ENCODE measurements at places on chromosomes 5 and 9.
A peak's percentile ranks its signal among the peaks of the same experiment; 100 is the strongest.

- no peak for DNase-seq
Measured at GRCh38 chr9:99349870-99350269, 127.8 kb downstream of the SEC61B start.

DNA sequence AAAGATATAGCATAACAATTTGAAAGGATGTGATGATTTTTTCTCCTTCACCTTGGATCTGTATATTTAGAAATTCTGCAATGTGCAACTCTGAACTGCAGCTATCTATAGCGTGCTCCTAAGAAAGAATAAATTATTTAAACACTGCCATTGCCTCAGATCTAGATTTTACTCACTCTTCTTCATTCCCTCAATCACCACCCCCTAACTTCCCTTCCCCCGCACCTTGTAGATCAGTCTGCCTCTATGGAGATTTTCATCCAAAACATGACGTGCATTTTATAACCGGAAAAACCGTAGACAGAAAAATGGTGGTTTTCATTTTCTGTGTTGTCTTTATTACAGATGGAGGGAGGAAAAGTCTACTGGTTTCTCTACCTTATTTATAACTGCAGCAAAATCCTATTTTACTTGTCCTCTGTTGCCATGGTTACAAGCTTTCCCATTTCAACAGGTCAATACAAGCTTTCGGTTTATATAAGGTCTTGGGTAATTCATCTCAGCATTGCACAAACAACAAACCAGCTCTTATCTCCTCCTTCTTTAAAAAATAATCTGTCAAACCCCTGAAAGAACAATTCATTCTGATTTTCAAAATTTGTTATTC is 480.0 kb downstream of the TAF11L14 start:
- DNase-seq: no peak

GRCh38 chr5:179404321-179405053 is 59.2 kb upstream of the ADAMTS2 start:
- DNase-seq: no peak

DNA sequence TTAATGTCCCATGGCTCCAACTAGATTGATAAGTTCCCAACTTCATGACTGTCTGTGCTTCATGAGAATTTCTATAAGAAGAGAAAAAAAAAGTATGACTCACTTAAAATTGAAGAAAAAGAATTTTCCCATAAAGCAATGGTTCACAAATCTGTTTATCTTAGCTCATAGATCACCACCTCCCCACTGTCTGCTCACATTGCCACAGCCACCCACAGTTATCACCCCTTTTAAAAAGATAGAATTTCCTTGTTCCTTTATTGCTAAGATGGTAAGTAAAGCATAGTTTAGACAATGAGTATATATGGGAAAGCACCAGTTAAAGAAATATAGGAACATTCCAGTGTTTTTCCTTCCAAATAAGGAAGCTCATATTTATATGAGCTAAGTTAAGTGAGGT is 67.1 kb downstream of the ALDH7A1 start:
- no peak for DNase-seq

DNA sequence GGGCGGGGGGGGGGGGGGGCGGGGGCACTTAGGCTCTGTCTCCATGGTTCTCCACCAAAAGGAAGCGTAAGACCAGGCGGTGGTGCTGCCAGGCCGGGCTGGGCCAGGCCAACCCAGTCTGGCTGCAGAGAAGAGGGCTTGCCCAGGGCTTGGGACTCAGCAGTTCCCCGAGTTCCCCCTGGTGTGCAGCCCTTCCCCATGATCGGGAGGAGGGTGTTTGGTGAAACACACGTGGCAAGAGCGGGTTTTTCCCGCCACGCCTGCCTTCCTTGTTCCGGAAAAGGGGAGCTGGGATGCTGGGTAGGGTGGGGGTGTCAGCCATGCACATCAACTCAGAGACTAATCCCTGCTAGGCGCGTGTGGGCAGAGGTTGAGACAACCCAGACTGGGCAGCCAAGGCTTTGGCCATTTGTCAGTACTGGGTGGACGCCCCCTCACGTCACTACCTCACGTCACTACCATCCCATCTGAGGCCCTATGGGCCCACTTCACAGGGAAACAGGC is 32.9 kb downstream of the PRRX2 start:
- no peak for DNase-seq

DNA sequence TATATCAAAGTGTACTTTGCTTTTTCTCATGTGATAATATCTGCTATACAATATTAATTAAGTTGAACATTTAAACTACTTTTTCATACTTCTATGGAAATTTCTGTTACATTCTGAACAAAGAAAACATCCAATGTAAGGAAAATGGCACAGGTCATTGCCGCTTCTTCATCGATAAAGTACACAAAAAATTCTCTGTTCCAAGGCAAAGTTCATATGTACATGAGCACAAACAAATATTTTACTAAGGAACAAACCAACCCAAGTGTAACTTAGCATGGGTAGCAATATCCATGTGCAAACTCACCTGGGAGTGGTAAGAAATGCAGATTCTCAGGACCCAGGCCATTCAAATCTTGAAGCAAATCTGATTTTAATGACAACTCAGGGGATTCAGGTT is 139.8 kb downstream of the TMEM161B start:
- no peak for DNase-seq

GRCh38 chr5:40292006-40292405 is 387.7 kb upstream of the PTGER4 start:
- no peak for DNase-seq

GRCh38 chr5:131322926-131323325 is 59.1 kb downstream of the CDC42SE2 start:
- no peak for DNase-seq

DNA sequence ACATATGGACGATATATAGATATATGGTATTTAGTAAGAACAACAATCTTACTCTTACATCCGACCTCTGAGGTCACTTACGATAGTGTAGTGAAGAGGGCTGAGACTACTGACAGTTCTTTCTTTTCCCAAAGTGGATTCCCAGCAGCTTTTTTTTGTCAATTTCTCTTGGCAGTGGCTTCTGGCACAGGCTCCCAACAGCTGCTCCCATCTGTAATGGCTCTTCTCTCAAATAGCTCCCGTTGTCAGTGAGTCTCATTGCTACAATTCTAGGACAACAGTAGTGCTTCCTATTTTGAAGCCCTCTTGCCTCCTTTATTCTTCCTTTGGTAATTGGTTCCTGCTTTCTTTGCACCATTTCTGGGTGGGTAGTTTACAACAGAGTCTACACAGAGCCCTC is 68.4 kb downstream of the SLC25A46 start:
- DNase-seq: no peak

DNA sequence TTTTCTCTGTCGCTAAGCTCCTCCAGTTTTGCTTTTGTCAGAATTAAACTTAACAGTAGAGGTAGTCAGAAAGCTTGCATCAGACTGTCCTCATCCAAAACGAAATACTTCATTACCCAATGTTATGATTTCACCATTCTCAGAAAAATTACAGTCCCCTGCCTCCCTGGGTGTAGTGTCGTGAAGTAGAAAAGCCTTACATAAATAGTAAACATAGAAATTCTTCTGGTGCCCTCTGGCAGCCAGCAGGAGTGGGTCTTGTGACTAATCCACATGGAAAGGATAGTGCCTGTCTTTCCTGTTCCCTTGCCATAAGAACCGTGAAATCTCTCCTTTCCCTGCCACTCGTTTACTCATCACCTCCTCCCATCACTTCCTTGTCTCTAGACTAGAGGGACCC is 230.6 kb downstream of the GNA14 start:
- DNase-seq: no peak

DNA sequence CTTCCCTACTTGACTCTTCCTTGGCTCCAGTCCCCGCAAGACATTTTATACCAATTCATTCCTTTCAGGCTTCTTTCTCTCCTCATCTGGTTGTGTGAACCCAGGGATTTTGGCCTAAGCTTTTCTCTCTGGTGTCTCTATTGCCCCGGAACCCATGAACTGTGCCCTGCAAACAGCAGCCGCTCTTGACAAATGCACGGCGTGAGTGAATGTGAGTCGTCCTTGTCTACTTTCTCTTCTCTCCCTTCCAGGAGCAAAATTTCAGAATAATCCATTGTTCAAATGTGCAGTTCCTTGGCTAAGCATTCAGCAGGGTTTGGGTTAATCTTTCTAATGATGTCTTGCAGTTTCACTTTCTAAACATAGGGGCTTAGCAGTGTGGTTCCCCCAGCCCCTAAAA is 250.4 kb upstream of the IRX4 start:
- no peak for DNase-seq

GRCh38 chr5:72530196-72530595 is 23.0 kb upstream of the ZNF366 start:
- DNase-seq: no peak

DNA sequence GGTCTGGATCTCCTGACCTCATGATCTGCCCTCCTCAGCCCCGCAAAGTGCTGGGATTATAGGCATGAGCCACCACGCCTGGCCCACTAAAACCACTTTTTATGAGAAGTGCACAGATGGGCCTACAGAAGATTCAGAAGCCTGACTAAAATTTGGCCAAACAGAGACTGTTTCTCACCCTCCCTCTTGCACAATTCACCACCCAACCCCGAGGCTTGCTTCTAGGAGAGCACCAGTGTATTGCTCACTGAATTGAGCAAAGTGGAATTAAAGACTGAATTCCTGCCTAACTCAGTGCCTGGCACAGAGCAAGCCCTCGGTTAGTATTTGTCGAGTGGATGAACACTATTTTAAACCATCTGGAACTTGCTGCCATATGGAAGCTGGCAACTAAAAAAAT is 3.4 kb upstream of the DCTN4 start:
- no peak for DNase-seq

- DNase-seq: peak; percentile 92
Measured at GRCh38 chr9:114898741-114899140, 31.6 kb downstream of the TNFSF8 start.

GRCh38 chr9:133122935-133123611 is 2.0 kb upstream of the RALGDS start:
- DNase-seq: no peak

GRCh38 chr9:749716-750115 is 91.8 kb upstream of the DMRT1 start:
- DNase-seq: peak; percentile 8

DNA sequence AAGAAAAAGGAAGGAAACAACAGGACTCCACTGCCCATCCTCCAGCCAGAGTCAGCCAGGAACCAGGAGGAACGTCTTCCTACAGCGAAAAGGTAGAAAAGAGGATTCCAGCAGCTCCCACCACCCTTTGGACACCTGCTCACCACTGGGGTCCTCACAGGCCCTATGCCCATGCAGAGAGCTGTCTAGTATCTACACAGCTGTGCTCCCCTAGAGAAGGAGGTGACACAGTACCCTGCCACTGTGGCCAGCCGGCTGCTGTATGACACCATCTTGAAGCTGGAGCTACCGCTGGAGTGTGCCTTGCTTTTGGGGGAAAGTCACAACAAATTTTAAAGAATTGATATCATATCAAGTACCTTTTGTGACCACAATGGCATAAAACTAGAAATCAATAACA is 92.6 kb downstream of the GTF3C4 start:
- no peak for DNase-seq

- no peak for DNase-seq
Measured at GRCh38 chr5:72612810-72613209, 105.6 kb upstream of the ZNF366 start.

GRCh38 chr5:82664732-82665131 is 386.6 kb upstream of the RPS23 start:
- DNase-seq: no peak

GRCh38 chr5:157842185-157842584 is 16.8 kb downstream of the CLINT1 start:
- no peak for DNase-seq

GRCh38 chr5:6435356-6435755 is 13.3 kb upstream of the UBE2QL1 start:
- DNase-seq: no peak

- DNase-seq: no peak
Measured at GRCh38 chr5:62184444-62184843, 121.6 kb upstream of the KIF2A start.

DNA sequence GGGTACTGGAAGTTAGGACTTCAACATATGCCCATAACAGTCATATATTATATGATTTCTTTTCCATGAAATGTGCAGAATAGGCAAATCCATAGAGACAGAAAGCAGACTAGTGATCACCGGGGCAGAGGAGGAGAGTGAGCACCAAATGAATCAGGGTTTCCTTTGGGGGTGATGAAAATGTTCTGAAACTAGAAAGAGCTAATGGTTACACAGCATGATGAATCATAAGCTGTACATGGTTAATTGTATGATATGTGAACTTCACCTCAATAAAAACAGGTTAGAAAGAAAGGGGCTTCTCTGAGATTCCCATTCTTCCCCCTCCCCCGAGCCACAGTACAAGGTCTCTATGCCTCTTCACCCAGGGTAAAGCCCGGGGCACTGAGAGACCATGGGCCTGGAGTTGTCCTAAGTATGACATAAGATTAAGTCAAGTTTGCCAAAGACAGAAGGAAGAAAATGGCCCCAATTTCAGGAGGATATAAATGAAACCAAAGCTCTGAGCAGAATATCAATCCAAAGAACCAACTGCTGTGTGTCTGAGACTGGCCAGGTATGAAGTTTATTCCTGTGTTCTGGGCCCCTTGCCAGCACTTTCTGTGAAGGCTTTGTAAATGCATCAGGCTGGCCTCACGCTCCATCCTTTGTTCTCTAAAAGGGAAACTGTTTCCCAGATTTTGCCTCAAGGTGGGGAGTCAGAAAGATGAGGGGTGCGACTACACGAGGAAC is 243.8 kb downstream of the CDK5RAP2 start:
- no peak for DNase-seq

GRCh38 chr5:57950616-57951228 is 468.1 kb upstream of the ACTBL2 start:
- no peak for DNase-seq

- no peak for DNase-seq
Measured at GRCh38 chr5:180235077-180235476, 26.1 kb upstream of the RASGEF1C start.

Data from central memory CD4-positive, alpha-beta T cell (primary cell).